RPMI7951 (cell line): ENCODE measurements at places on chromosomes 3 and 15. TPM values are rescaled to one million over a fixed set of nuclear protein-coding genes. Genes with fewer than 3 reads are reported as not detected.
A peak's percentile ranks its signal among the peaks of the same experiment; 100 is the strongest.

DNA sequence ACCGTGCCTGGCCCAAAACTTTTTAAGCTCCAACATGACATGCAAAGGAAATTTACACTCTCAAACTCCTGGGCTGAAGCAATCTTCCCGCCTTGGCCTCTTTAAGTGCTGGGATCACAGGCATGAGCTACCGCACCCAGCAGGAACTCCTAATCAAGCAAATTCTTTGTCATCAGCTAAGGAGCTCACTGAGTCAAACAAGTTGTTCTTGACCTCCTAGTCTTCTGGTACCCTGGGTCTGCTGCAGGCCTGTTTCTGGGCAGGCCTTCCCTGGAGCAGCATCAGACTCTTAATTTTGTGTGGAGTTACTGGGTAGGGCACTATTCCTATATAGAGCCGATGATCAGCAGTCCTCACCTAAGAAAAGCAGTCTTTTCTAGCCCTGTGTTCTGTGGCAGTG is 68.4 kb upstream of the FLNB start:
- no peak for DNase-seq

- no peak for DNase-seq
Observed at GRCh38 chr3:4843619-4844018, 135.6 kb upstream of the BHLHE40 start.

DNA sequence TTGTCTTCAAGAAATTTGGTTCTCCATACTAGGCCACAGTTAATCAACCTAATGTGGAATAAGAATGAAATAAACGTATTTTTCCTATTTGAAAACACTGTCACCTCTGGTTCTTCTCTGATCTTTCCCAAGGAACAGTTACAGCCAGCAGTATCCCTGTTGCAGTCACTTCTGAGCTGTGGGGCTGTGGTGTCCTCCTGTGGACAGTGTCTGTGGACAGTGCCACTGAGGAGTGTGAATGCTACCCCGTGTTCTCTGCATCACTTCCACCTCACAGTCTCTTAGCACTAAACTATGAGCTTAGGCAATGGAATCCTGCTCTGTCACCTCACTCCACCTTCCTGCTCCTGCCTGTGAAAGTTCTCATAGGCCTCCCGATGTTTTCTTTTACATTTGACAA is 817.5 kb downstream of the VGLL3 start:
- no peak for DNase-seq

DNA sequence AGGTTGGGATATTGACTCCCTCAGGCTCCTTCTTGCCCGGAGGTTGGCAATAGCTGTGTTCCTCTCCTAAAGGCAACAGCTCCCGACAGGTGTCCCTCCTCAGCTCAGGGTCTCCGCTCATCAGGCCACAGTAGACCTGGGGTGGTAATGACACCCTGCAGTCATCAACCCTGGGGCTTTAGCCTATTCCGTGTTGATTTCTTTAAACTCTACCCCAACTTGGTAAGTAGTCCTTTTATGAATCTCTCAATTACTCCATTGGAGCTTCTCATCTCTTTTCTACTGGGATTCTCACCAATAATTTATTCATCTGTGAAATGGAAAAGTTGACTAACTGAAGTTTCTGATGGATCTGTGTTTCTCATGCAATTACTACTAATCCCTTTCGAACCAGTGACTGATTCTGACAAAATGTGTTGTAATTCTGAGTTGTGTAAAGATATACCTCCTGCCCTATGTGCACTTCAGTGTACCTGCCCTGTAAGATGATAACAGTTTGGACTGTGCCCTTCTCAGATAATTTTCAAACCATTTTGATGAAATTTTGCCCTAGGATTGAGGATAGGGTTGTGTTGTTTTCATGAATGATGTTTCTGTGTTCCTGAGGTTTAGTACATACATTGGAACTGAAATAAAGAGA is 89.7 kb downstream of the RPL39L start:
- no peak for DNase-seq

- peak; percentile 51 for DNase-seq
Observed at GRCh38 chr3:187767266-187768012, 22.2 kb upstream of the BCL6 start.

DNA sequence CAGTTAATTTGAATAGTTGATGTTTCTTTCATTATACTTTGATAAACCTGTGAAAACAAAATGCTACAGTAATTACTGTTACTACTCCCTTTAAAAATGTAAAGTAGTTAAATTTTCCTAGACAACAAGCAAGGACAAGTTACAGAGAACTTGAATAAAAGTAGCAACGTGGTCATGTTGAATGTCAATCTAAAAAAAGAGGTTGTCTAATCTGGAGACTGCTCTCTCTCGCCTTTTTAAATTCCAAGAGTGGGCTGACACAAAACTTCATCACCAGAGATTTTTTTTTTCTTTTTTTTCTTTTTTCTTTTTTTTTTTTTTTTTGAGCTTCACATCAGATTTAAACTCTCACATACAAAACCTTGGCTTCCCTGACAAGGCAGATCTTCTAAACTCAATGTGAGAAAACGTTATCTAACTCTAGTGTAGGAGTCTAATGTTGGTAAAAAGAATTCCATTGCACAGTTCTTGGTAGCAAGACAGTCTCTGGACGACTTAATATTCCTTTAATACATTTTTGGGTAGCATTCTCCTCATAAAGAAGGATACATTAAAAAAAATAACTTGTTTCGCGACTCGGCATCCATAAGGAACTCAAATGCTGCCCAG is 4.1 kb downstream of the FOXP1 start:
- DNase-seq, result no peak

DNA sequence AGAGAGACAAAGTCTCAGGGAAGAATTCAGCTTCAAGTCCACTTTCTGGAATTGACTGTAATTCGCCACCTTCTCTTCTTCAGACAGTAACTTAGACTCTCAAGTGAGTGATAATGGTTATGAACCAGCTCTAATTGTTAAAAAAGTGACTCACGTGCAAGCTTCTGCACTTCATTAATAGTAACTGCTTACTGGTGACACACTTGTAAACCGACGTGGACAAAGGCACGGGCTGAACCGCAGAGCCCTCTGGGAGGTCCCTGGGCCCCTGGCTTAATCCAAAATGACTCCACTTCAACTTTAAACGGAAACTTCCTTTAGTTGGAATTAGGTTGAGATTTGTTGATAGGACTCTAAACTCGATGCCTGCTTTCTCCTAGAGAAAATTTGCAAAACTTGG is 17.0 kb downstream of the MUC4 start:
- peak; percentile 18 for DNase-seq

DNA sequence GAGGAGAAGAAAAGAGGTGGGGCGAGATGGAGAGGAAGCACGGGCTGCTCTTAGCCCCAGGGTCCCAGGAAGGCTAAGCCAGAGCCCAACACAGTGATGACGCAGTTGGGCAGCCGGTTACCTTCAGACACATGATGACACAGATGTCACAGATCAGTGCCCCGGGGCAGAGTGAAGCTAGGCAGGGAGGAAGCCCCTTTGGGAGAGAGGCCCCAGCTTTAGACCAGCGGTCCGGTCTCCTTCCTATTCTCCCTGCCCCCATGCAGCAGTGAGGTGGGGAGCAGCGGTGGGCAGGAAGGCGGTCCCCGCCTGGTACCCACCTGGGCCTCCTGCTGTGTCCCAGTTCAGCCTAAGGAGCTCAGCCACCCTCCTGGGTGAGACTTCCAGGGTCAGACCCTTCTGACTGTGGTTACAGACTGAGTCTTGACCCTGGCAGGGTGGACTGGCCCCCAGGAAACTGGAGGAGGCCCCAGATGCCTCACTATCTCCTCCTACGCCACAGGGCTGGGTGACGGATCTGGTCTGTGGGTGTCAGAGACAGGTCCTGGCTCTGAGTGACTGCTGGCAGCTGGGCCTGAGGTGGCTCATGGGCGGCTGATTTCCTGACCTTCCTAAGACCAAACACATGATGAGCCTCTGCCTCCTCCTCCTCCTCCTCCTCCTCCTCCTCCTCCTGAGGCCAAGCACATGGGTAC is 38.8 kb upstream of the LINGO1 start:
- DNase-seq, result peak; percentile 21

DNA sequence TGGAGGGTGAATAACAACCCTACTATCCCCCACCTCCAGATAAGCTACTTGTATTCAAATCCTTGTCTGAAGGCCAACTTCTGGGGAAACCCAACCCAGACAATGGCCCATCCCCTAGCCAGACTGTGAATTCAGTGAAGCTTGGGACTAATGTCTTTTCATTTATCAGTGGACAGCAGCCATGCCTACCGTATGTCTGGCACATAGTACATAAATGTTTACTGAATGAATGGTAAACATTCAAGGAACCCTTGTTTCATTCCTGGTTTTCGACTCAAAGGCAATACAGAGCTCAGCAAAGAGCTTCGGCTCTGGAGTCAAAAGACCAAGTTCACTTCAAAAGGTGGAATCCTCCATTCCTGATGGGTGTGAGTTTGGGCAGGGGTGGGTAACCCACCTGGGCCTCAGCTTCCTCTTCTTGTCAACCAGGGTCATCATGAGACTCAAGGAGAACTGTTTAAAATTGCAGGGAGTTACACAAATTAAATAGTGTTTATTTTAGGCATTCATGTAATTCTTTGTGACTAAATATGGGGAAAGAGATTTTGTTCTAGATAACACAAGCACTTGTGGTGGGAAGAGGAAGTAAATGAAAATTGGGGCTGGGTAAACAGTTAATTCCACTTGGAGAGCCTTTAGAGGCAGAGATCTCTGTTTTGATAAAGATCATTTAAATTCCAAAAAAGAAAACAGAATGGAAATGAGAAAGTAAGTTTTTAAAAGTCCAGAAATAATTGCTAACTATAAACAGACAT is 303.7 kb upstream of the WNT5A start:
- peak; percentile 46 for DNase-seq

DNA sequence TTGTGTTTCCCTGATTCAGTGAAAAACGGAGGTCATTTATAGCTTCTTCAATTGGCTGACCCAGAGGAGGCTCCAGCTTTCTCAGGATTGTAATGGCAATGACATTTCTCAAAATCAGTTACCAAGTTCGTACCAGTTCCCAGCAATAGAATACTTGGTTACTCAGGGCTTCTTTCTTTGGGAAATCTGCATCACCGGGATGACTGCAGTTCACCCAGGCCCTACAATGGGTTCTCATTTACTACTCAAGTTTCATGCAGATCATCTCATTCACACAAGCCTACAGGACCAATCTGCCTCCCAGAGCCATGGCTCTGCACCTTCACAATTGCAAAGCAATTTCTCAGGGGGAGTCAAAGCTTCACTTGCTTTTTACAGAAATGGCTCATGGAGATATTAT is 109.6 kb downstream of the FHIT start:
- DNase-seq, result no peak

DNA sequence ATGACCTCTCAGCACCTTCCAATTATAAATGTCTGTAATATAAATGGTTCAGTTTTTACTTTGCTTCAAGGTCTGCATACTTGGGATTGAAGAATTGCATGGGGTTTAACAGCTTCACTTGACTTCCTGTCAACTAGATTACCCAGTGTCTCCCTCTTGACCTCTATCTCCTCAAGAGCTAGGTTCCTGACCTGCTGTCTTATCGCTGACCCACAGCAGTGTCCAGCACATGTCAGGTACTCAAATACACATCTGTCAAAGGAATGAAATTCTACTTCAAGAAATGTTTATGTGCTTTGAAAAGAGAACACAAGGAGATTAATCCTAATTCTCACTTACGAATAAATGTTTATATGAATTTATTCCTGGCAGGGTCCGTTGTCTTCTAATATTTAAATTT is 284.5 kb downstream of the SLC9A9 start:
- DNase-seq, result no peak

DNA sequence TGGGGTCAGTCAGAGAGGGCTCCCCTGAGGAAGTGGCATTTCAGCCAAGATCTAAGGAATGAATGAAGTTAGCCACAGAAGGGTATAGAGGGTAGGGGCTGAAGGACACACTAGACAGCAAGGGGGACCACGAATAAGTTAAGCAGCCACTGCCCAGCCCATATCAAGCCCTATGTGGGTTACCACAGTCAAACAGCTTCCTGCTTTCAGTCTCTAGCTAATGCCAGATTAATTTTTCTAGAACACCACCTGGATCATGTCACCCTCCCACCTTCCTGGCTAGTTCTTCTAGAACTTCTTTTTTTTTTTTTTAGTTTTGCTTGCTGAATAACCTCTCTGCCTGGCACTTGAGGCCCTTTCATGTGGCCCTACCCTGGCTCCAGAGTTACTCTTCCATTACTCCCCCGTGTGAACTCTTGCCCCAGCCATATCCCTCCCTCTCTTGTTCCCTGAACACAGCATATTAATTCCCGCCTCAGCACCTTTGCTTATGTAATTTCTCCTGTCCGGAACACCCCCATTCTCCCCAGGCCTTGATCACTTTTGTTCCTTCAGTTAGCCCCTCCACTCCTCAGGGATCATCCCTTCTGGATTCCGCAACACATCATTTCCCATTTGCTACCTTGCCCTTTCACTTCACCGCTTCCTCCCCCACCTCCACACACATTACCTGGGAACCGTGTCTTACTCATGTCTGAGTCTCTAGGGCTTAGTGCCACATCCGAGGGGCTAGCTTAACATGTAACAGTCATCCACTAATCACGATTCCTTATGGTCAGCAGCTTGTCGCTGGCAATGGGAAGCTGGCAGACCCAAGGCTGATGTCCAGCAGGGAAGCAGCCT is 20.6 kb upstream of the BNC1 start:
- DNase-seq, result no peak

GRCh38 chr15:81304226-81304625 is 19.7 kb downstream of the STARD5 start:
- peak; percentile 36 for DNase-seq

- DNase-seq, result no peak
Observed at GRCh38 chr3:123781138-123781537, 103.0 kb downstream of the MYLK start.

DNA sequence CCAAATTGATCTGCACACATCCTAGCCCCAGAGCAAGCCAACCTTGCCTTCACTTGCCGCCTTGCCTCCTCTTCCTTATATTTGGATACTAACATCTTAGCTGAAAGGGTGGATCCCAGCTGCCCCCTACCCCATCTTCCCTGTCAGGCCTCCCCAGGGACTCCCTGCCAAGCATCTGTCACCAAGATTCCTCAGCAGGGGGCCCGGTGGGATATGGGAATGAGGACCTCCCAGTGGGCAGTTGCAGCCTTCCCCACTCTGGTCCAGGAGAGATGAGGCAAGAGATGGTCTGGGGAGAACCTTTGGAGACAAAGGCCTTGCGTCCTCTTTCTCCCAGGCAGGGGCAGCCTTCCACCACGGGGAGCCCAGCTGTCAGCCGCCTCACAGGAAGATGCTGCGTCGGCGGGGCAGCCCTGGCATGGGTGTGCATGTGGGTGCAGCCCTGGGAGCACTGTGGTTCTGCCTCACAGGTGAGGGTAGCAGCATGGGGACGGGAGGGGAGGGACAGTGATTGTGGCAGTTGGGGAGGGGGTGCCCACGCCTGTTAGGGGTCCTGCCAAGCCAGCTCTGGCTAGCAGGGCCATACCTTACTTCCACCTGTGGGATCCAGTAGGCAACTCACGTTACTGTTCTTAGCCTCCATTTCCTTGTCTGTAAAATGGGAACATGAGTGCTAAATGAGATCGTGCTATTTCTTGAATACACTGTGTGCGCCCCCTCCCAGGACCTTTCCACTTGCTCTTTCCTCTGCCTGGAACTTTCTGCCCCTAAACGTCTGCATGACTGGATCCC is 15.3 kb downstream of the CD276 start:
- no peak for DNase-seq

The CCR9 gene
- not detected in 2 replicates for total RNA-seq

The CP gene
- total RNA-seq, result 0.39 TPM in 1 of 2 replicates, not detected in the other

The RPP14 gene
- total RNA-seq, result 15.3 and 18.2 TPM in 2 replicates

The C3orf20 gene
- not detected in 2 replicates for total RNA-seq

The PLD1 gene
- 9.7 and 10.9 TPM in 2 replicates for total RNA-seq

The SERINC4 gene
- total RNA-seq, result not detected in 2 replicates

The LRRC31 gene
- not detected in 2 replicates for total RNA-seq
